ENCODE measurements at places on chromosomes 1 and 21.

DNA sequence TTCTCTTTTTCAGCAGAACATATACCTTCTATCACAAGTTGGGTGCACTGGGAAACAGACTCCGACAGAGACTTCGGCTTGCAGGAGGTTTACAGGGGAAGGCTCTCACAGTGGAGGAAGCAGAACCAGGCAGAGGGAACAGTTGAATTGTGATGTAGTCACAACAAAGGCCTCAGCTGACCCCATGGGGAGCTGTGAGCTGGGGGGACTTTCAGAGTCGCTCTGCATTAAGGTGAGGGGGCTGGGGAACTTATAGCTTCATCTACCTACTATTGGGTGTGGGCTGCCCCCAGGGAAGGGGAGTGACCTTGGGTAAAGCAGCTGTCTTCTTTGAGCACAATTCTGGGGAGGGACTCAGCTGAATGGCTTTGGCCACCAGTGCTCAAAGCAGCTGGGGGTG is 94.9 kb upstream of the POU3F1 start:
- DNase-seq: no peak

GRCh38 chr21:38869946-38870345 is 64.2 kb downstream of the ETS2 start:
- no peak for DNase-seq

DNA sequence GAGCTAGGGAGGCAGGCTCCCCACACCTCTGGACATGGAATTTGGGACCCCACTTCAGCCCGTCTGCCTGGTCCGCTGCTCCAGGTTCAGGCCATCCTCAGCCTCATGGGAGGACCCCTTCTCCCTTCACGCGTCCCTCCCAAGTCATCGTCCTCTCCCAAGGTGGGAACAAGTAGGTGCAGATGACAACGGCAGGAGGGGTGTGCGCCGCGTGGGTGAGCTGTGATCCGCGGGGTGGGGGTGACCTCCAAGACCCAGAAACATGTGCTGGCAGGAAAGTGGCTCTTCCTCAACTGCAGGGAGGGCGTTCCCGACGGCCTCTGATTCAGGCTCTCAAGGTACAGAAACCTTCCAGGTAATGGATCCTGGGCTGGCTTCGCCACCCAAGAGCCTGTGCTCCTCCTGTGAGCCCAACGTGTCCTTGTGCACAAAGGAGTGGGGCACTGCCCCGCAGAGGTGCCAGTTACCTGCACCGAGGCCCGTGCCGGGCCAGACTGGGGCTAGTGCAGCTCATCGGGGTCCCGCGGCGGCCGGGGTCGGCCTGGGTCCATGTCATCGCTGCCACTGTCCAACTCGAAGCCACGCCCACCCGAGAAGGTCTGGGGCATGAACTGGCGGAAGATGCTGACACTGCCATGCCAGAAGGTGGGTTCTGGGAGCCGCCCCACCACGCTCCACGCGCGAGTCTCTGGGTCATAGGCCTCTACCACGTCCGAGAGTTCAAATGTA is 9.6 kb downstream of the KLHL21 start:
- no peak for DNase-seq

GRCh38 chr1:110183642-110184167 is 26.4 kb upstream of the KCNC4 start:
- DNase-seq: no peak

DNA sequence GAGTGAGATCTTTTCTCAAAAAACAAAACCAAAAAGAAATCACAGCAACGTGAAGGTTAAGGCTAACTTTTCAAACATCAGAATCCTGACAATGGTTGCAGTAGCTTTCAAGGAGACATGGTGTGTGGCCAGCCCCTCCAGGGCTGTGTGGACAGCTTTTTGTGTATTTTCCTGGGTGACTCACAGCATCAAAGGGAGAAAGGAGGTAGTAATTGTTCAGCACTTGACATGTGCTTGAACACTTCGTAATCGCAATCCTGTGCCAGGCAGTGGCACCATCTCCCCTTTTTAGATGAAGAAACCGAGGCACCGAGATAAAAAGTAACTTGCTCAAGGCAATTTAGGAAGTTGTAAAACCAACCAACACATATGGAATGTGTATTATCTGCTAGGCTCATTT is 10.3 kb downstream of the NBL1 start:
- no peak for DNase-seq

Data from CD8-positive, alpha-beta memory T cell (primary cell).